ENCODE measurements at places on chromosomes 11 and 22.

GRCh38 chr11:48017105-48017830, 36.9 kb downstream of the PTPRJ start:
- no peak for DNase-seq

- no peak for DNase-seq
These were observed 374.3 kb upstream of the MPPED2 start for GRCh38 chr11:30960387-30960992.

- DNase-seq = no peak
These were observed 2.6 kb downstream of the PATZ1 start for GRCh38 chr22:31343235-31344191.

DNA sequence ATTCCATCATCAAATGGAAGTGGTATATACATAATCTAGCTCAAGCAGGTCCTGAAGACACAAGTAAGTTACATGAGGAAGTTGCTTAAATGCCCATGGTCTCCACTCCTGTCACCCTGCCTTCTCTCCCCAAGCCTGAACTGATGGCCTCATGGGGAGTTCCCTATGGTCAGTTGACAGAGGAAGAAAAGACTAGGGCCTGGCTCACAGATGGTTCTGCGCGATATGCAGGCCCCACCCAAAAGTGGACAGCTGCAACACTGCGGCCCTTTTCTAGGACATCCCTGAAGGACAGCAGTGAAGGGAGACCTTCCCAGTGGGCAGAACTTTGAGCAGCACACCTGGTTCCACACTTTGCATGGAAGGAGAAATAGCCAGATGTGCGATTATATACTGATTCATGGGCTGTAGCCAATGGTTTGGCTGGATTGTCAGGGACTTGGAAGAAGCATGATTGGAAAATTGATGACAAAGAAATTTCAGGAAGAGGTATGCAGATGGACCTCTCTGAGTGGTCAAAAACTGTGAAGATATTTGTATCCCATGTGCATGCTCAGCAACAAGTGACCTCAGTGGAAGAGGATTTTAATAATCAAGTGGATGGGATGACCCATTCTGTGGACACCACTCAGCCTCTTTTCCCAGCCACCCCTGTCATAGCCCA, 17.3 kb upstream of the CD82 start:
- DNase-seq = no peak

GRCh38 chr11:100004541-100004940, 682.5 kb upstream of the ARHGAP42 start:
- no peak for DNase-seq

- no peak for DNase-seq
These were observed 25.4 kb upstream of the SORL1 start for GRCh38 chr11:121426476-121427399.

DNA sequence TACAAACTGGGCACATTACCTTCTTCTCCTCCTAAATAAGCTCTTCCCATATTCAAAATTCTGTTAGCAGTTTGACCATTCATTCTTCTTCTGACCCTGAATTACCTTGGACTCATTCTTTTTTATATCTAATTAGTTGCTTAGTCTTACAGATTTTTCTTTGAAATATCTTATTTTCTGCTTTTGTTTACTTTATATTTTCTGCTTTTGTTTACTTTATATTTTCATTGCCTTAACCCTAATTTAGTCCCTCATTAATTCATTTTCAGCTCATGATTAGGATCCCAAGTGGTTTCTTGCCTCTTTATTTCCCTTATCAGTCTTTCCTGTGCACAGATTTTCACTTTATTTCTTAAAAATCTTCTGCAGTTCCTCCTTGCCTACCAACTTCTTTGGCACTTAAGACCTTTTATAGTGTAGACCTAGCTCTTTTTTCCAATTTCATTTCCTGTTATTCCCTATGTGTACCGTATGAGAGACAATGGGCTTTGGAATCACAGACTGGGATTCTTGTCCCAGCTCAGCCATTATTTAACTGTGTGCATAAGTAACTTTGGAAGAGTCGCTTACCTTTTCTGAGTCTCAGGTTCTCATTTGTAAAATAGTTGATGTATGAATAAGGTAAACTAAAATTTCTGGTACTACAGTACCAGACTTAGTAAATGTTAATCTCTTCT, 39.2 kb downstream of the SIK2 start:
- no peak for DNase-seq

DNA sequence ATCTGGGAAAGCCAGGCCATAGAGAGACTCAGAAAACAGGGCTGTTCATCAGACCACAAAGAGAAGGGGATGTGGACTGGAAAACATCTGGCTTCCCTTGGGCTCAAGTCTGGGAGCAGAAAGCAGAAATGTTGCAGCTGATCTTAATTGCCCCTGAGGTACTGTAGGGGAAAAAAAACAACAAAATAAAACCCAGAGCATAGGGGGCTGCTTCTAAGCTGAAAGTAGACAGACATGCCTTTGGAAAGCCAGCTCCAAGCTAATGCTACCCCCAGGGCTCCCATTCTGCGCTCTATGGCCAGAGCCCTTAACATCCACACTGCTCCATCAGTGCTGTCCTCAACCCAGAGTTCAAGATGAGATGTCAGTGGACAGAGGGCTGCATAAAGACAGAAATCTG, 2.0 kb upstream of the PACSIN3 start:
- DNase-seq = no peak

GRCh38 chr22:49667236-49667635, 160.4 kb downstream of the BRD1 start:
- no peak for DNase-seq

GRCh38 chr11:77107950-77108349, 5.3 kb downstream of the OMP start:
- no peak for DNase-seq

GRCh38 chr11:12069066-12069676, 41.2 kb upstream of the MICAL2 start:
- DNase-seq = no peak

DNA sequence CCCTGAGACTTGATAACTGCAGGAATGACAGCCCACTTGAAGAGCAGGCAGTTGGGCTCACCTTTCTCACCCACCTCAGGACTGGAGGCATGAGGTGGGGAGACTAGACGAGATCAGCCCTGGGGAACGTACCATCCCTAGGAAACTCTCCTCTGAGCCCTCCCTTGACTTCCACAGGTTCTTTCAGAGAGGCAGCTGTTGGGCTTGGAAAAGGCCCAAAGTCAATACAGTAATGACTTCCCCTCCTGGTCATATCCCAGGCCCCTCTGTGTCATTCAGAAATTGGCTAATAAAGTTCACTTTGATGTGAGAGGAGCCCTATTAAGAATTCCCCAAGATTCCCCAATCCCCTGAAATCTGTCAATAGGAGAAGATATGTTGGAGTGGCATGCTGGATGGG, 5.8 kb upstream of the NECTIN1 start:
- no peak for DNase-seq

- no peak for DNase-seq
These were observed 31.6 kb upstream of the WNT11 start for GRCh38 chr11:76237914-76238313.

DNA sequence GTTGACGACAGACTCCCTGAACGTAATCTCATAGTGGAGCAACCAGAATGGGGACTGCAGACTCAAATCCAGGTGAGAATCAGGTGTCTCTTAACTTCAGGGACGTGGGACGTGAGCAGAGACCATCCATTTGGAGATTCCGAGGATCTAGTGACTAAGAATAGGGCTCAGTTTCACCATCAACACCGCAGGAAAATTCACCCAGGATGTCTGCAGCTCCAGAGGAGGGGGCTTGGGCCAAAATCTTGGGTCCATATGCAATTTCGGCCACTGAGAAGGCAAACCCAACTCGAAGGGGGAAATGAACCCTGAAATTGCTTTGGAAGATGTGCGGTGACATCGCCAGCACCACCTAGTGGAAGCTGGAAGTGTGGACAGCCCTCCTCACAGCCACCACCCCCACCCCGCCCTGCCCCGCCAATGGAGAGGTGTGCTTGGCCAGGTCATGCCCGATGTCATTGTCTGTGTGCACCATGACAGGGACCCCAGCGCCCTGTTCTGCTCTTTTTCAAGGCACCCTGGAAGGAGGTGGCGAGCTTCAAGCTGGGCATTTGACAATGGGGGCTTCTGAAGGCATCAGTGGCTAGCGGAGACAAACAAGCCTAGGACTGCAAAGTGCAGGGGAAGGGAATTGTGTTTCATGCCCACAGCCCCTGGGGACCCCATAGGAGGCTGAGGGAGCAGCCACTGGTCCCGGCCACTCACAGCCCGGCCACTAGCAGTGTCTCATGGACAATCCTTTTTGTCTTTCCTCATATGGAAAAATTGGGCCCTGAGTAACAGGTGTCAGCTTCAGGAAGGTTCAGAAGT, 24.8 kb downstream of the APOL1 start:
- DNase-seq = peak; percentile 45

DNA sequence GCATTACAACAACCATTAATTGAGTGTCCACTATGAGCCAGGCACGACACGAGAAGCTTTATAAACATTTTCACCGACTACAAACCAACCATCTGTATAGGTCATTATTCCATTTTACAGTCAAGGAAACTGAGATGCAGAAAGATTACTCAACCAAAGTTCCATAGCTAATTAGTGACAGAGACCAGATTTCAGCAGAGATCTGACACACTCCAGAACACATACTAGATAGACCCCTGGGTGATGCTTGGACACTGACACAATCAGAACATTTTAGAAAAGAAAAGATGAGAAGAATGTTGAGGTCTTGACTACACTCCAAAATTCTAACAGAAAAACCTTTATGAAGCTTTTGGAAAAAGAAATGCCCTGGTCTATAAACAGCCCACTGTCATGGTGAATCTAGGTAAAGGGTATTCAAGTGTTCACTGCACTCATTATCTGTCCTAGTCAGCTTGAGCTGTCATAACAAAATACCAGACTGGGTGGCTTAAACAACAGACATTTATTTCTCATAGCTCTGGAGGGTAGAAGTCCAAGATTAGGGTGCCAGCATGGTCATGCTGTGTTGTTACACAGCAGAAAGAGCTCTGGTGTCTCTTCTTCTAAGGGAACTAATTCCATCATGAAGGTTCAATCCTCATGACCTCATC, 89.0 kb downstream of the RELT start:
- DNase-seq = no peak

GRCh38 chr22:20185750-20186149, 34.9 kb upstream of the CCDC188 start:
- no peak for DNase-seq

DNA sequence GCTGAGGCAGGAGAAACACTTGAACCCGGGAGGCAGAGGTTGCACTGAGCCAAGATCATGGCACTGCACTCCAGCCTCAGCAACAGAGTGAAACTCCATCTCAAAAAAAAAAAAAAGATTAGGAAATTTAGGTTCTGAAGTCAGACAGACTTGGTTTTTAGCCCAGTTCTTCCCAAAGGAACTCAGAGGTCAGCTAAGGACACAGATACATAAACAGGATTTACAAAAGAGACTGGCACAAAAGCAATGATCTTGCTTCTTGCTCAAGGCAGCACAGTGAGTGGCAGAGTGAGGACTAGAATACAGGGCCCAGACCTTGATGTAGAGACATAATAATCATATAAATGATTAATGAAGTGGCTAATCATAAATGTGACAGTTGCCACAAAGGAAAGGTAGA, 25.4 kb upstream of the RRAS2 start:
- no peak for DNase-seq

DNA sequence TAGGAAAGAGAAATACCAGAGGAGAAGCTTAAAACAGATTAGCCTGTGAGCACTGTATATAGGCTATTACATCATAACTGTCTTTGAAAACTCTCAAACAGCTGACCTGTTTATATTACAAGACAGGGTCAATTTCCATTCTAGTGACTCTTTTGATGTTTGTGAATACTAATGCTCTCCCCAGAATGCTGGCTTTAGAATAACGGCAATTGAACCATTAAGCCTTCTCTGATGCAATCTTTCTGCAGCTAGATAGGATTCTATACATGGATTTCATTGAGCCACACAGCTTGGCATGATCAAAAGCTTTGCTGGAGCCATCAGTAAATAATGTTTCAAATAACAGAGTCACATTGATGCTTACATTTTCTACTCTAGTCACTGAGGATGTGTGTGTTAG, 122.7 kb upstream of the FAT3 start:
- no peak for DNase-seq

DNA sequence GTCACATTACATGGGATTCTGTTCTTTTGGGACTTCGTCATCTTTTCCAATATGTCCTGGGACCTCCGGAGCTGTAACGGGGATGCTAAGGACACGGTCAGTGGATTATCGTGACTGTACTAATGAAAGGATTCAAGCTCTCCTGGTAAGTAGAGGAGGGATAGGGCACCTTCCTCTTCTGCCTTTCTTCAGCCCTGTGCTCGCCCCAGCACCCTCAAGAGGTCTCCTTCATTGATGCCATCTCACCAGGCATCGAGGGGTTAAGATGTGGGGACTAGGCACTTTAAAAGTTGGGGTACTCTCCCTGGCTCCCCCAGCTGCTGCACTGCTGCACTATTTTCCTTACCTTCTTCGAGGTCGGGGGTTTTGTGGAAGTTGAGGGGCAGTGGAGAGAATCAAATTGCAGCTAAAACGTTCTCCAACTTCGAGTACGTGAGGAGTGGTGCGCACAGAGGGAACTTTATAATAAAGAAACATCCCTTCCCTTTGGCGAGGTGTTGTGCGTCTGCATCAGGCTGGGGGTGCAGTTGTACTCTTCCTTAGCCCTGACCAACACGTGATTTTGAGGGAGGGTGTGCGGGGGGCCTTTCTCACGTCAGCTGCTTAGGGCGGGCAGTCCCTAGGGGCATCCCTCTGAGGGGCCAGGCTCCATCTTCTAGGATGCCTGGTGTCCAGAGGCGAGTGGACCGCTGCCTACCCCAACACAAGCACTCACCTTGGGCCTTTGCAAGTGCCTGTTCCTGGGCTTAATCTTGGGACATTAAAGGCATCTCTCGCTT, 96.1 kb downstream of the GRAMD1B start:
- no peak for DNase-seq

DNA sequence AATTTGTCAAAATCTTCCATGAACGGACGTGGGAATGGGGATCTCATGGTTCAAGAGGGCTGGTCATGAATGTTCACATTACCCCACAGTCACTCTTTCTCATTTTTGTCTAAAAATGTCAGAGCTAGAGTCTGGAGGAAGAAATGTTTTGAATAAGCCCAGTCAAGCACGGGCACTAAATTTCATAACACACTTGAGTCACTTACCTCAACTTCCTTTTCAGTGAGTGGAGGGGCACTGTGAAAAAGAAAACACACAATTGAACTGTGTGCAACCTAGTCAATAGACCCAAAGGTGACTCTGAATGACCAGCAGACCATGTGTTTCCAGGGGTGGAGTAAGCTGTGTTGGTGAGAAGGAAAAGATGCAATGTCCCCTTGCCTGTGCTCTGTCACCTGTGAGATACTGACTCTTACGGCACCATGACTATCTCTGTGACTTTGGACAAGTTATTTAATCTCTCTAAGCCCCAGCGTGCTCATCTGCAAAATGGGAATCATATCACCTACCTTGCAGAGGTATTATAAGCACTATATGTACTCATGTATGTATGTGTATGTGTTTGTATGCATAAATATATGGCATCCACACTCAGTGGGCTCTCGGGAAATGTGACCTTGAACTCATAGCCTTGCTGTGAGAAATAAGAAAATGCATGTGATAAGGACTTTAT, 38.2 kb upstream of the LYVE1 start:
- no peak for DNase-seq

DNA sequence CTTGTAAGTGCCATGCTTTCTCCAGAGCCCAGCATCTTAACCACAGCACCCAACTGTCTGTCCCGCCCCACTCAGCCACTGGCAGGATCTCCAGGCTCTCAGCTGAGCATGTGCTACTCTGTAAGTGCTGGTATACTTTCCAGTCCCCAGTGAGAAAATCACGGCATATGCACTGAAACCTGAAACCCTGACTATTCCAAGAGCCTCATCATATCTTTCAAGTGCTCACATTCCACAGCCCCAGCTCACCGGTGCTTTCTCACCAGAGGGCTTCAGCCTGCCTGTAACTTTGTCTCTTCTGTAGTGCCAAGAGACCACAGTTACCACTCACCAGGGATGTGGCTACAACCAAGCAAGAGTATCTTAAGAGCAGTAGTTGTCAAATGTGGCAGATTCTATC, 24.4 kb upstream of the PAMR1 start:
- no peak for DNase-seq

Measured in stimulated activated CD8-positive, alpha-beta memory T cell treated with anti-CD3 and anti-CD28 coated beads, Interleukin-15, amount 100 ng/mL, for 4 hours (primary cell).